Testis (tissue), 5 donors: ENCODE measurements at places on chromosomes 1 and 21. TPM values are rescaled to one million over a fixed set of nuclear protein-coding genes. Genes with fewer than 3 reads are reported as not detected.

- DNase-seq, result no peak
Observed at GRCh38 chr1:181036107-181036836, 2.5 kb downstream of the MR1 start.

- DNase-seq, result no peak
Observed at GRCh38 chr1:201741763-201742342, 87.1 kb upstream of the IPO9 start.

DNA sequence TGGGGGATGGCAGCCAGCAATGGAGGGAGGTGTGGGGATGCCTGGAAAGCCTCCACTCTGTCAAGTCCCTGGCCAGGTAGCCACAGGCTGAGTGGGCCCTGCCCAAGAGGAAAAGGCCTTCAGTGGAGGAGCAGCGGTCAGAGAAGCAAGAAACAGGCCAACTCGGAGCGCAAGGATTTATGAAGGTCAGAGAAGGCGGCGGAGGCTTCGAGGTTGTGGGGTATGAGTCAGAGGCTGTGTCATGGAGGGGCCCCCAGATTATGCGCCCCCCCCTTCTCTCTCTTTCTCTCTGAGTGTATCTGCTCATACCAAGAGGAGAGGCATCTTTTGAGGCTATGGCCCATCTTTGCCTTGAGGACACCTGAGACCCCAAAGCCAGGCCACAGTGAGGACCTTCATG, 99.5 kb downstream of the CASZ1 start:
- no peak for DNase-seq

Gene AMY1A
- not detected for total RNA-seq
